AG10803 (cell line): ENCODE measurements at places on chromosomes 5 and 9.

GRCh38 chr5:160539431-160539830 lies 117.8 kb downstream of the PTTG1 start:
- no peak for DNase-seq

- peak; percentile 21 for DNase-seq
Measured at GRCh38 chr9:18771011-18771410, 262.0 kb downstream of the SAXO1 start.

DNA sequence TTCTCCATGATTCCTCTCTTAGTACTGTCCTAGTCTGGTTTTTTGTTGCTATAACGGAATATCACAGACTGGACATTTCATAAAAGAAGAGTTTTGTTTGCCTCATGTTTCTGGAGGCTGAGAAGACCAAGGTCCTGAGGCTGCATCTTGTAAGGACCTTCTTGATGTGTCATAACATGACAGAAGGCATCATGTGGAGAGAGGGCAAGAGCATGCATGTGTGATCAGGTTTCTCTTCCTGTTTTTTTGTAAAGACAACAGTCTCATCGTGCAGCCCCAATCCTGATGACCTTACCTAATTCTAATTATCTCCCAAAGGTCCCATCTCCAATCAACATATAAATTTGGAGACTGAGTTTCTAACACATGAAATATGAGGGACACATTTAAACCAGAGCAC lies 108.4 kb downstream of the MSX2 start:
- no peak for DNase-seq

DNA sequence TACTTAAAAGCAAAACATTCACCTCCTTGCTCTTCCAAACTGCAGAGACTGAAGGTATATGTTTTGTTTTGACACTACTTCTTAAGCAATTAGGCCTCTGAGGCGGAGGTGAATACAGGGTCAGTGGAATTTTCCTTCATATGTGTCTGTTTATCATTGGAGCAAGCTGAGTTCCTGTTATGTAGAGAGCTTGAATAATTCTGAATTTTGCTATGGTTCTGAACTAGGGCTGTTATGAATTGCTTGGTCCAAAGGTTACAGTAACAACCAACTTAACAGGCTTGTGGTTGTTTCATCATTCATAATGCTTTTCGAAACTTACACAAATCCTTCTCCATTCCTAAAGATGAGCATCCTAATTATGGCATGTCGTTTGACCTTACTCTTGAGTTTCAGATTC lies 444.6 kb upstream of the MEF2C start:
- DNase-seq = no peak

DNA sequence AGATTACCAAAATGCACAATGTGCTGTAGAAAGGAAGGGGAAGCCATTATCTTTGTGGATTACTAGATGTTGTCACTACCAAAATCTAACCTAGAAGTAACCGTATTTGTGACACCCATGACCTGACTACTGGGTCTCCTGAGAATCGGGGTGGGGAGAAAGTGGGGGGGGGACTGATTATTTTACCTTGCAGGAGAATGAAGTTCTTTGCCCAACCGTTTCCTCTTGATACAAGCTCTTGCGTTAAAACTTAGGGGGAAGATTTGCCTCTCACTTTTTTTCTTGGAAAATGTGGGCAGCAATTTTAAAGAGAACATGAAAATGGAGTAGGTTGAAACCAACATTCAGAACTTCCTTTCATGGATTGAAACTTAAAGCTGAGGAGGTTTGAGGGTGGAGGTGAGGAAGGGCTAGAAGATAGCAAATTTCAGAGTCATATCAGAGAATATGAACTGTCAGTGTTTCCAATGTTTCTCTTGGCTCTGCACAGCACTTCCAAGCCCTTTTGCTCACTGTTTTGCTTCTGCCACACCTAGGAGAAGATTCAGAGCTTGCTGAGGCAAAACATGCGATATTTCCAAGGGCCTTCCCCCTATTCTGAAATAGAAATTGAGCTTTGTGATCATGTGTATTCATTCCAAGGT lies 280.8 kb downstream of the AOPEP start:
- no peak for DNase-seq

DNA sequence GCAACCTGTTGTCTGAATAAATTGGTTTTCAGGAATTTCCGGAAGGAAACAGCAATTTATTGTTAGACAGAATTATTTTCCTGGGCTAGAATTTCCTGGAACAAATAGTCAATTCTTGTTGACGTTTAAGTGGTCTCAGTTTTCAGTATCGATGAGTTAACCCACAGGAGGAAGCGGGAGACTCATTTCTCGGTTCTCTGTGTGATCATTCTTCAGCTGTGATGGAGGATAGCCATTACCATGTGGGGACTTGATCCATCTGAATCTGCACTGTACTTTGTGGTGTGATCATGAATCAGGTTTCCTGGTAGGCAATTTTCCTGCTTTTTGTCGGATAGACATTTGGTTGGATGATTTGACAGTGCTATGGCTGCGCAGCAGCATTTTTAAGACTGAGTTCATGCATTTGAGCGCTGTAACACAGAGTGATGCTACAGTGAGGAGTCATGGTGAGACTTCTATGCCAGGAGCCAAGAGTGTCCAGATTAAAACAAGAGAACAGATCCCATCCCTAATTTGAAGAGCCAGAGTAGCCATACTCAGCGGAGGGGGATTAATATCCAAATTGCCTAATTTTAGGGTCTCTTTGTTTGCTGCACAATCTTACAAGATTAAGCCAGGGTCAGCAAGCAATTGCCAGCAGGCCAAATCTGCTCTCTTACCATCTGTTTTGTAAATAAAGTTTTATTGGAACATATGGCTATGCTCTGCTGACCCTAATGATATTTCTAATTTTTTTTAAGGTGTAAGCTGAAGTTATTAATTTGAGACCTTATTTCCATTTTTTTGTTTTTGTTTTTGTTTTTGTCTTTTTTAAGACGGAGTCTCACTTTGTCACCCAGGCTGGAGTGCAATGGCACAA lies 355.9 kb downstream of the RAB3C start:
- no peak for DNase-seq

DNA sequence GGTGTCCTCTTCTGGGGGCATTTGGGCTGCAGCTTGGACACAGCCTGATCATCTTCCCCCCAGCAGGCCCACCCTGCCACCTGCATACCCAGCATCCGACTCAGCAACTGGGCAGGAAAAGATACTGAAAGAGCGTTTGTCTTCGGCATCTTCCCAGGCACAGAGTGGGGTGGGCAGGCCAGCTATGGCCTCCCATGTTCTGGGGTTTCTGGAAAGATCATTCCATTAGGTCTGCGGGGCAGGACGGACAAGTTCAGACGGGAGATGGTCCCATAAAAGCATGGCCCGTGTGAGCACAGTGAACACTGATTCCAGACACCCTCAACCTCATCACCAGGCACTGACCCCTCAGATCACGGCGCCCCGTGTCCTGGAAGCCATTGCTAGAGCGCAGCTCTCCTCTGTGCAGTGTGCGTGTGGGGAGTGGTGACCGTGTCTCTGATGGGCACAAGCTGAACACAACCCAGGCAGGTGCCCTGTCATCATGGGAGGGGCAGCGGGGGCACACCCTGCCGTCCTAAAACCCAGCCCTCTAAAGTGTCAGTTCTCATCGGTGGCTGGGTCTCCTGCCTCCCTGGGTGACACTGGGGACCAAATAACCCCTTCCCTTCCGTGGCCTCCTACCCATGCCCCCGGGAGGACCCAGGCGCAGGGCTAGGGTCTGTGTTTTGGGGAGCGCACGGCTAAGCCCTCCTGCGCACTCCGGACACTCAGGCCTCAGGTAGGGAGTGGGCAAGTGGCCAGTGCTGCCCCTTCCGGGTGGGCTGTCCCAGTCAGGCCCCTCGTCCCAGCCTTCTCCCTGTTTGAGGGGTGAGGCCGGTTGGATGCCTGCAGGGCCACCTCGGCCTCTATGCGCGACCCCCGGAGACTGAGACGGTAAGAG lies 13.2 kb upstream of the TMEM250 start:
- no peak for DNase-seq

DNA sequence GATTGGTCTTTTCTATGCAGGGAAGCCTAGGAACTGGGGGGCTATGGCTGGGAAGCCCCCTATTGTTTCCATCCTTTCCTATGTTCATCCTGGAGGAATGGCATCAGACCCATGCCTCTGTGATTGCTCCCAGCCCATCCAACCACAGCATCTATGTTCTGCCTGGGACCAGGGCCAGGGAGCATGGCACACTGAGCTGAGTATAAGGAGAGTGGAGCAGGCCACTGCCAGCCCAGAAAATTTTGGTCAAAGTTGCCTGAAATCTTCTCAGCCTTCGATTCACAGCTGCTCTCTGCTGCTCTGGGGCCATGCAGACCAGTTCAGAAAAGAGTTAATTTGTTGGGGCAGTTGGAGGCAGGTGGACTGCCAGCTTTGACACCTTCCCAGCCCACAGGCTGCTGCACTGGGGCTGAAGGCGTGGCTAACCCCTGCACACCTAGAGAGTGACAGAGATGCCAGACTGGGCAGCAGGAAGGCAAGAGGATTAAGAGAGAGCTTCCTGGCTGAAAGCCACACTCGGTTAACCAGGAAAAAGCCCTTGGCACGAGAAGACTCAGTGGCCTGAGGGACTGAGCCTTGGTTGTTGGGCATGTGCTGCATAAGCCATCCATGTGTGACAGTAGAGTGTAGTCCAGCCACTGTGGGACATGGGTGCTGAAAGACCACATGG lies 12.1 kb downstream of the TGFBI start:
- no peak for DNase-seq

DNA sequence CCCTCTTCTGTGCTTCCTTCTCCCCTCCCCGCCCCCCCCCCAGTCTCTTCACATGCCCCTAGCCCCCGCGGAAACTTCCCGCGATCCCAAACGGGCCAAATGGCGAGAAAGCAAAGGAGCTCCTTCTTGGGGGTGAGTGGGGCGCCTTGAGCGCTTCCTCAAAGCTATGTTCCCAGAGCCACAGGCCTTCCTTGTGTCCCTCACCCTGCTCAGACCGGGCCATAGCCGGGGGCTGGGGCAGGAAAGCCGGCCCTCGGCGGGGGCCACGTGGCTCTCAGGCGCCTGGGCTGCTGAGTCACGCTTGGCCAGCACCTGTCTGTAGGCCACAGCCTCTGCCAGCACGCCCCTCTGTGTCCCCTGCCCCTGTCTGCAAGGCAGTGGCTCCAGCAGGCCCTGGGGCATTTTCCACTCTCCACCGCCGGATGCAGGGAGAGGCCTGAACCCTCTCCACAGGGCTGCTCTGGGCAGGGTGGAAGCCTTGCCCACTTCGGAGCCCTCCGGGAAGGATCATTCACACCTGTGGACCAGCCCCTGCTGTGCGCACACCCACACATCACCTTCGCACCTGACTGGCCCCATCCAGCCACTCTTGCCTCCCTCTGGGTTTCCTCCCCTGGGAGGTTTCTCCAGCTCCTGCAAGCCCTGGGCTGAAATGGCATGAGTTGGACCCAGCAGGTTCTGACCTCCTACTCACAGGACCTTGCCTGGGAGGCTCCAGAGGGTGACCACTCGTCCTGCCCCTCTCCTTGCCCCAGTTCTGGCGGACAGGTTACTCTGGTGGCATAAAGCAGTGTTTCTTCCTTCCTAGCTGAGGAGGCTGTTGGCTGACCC lies 1.2 kb upstream of the SQSTM1 start:
- peak; percentile 64 for DNase-seq

- no peak for DNase-seq
Measured at GRCh38 chr5:67019065-67019845, 177.3 kb downstream of the CD180 start.

GRCh38 chr5:167821151-167821550 lies 470.3 kb upstream of the WWC1 start:
- DNase-seq = peak; percentile 40

DNA sequence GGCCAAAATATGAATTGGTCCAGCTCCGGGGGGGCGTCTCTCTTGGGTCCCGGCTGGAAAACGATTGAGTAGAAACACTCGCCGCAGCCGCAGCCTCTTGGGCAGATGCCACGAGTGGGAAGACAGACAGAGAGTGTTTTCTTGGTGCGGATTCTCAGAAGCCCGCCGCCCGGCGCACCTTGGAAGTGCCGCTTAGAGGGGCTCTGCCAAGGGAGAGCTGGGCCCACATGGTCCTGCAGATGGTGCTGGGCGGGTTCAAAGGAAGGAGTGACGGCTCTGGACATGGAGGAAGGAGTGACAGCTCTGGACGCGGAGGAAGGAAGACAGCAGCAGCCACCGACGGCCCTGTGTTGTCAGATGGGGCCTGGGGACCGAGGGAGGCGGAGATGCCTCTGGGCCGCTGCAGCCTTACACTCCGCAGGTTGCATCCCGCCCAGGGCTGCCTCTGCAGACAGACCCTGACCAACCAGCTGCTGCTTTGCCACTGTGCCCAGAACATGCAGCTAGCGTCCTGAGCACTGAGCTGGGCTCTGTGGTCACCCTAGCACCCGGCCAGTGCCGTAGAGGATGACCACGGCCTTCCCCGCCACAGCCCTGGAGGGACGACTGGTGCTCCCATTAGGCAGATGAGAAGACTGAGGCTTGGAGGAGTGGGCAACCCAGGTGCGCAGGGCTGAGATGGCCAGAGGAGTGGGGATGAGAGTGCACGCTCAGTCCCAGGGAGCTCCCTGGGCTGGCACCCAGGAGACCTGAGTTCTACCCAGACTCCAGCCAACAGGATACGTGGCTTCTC lies 20.8 kb upstream of the QRFP start:
- no peak for DNase-seq

DNA sequence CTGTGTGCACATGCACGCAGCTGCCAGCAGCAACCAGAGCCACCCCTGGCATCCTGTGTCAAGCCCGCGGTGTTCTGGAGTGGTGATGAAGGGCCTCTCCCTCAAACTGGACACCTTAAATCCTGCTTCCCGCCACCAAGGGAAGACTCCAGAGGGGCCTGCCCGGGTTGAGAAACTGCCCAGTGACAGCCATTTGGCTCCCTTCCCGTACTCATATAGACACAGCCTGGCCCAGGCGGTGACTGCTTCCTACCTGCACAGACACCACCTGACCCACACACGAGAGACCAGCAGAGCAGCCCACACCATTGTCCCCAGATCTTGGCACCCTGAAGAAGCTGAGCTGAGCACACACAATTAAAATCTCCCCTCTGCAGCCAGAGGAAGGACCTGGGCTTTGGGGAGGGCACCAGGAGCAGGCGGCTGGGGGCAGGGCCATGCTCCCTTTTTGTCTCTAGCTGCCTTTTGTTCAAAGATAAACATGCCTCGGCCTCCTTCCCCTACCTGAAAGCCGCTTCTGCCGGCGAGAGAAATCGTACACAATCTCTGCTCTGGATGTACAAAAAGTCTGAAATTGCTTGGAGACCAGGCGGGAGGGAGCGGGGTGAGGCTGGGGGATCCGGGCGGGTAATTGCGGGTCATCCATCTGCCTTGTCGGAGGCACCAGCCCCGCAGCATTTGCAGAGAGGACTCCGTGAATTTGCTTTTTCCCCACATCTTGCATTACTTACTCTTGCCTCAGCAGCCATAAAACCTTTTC lies 78.4 kb downstream of the TSPAN17 start:
- no peak for DNase-seq

DNA sequence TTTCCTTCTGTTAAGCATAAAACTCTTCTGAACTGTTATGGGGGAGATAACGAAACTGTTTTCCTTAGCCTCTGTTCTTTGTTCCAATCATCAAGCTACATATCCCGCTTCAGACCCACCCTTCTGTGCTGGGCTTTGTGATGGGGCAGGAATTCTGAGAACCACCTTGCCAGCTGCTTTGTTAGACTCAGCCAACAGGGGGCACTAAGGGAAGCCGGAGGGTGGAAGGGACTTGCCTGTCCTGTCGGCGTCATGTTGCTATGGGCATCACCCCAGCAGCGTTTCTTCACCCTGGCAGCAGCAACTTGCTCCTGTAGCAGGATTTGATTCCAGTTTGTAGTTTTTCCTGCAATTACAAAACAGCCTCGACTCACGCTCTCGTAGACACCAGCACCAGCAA lies 169.1 kb downstream of the CAAP1 start:
- peak; percentile 24 for DNase-seq
